ENCODE measurements at places on chromosomes 16 and 17. TPM values are rescaled to one million over a fixed set of nuclear protein-coding genes. Genes with fewer than 3 reads are reported as not detected.

GRCh38 chr16:78704416-78704815 lies 605.0 kb downstream of the WWOX start:
- DNase-seq = no peak

GRCh38 chr17:4483012-4483840 lies 15.5 kb upstream of the SPNS2 start:
- peak; percentile 48 for DNase-seq

DNA sequence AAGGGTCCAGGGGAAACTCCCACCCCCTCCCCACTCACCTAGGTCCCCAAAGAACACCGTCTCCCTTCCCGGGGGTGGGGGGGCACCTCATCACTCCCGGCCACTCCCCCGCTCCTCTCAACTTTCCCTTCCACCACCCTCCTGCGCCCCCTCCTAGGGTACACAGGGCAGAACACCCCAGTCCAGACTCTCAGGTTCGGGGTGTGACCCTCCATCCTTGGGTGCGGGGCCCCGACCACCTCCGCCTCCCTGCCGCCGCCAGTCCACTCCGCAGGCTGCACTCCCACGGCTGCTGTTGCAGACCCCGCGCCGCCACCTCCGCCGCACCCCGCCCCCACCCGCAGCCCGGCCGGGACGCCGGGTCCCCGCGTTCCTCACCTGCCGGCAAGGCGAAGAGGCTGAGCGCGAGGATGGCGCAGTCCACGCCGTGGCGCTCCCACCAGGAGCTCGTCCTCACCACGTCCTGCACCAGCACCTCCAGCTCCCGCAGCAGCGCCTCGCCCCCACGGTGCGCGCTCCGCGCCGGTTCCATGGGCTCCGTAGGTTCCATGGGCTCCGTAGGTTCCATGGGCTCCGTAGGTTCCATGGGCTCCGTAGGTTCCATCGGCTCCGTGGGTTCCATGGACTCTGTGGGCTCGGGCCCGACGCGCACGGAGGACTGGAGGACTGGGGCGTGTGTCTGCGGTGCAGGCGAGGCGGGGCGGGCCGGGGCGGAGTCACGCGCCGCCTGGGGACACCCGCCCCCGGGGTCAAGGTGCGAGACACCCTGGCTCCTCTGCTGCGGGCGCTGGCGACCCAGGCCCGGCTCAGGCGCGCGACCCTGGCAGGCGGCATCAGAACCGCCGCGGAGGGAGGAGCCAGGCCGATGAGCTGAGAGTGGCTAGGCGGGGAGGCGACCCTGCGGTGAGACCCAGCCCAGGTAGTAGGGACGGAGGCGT lies at the start of gene FADS6:
FADS6 (minus strand) TSS at position 660 of the 938 bp plus-strand sequence; CDS start at position 622, 38 bp downstream.
- no peak for DNase-seq

Gene CEP295NL
- 1.5 TPM for total RNA-seq

DNA sequence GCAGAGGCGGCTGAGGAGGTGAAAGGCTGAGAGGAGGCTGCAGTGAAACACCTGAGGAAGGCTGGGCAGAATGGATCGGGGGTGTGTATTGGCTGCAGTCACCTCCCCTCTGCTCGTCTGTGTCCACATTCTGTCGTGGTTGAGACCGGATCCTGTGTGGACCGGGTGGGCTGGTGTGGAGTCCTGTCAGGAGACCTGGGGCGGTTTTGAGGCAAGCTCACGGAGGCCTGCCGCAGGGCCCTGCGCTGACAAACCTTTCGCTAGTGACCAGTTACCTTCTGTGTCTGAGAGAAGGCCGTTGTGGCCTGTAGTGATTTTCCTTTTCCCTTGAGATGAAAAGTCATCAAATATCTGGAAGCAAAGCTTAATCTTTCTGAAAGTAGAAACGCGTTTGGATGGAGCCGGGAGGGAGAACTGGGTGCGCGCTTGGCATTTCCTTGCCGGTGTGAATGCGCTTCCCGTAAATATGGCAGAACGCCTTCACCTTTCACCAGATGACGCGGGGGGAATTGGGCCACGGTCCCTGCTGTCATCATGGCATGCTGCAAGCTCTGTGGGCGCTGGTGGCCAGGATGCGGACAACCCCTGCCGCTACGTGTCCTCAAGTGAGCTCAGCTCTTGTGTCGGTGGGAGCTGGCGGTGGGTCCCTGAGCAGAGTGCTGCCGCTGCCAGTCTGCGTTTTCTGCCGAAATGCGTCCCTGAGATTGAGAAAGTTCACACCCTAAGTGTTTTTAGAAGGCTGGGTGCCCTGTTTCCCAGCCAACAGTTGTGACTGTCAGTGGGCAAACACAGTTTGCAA lies 6.3 kb downstream of the BANP start:
- no peak for DNase-seq
